ENCODE measurements at places on chromosomes 4 and X.

GRCh38 chrX:78548012-78548411 lies 111.1 kb downstream of the RTL3 start:
- no peak for DNase-seq

- DNase-seq = no peak
Measured at GRCh38 chr4:80075995-80076675, 3.1 kb upstream of the ANTXR2 start.

- DNase-seq = no peak
Measured at GRCh38 chr4:31343061-31343460, 622.9 kb downstream of the PCDH7 start.

DNA sequence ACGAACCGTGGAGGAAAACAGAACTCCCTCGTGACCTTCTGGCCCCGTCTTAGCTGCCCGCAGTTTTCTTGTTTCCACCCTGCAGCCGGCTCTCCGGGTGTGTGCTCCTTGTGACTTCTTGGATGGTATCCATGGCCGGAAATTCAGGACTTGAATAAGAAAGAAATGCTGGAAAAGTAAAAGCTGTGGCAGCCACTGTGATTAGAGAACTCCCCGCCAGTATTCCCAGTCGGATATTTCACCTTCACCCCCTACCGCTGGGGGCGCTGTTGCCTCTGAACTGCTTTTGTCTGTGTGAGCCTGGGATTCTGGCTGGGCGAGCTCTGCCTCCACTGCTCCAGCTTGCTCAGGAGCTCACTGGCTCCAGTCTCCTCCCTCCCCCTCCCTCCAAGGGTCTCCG lies 41.5 kb upstream of the CYP4V2 start:
- no peak for DNase-seq

GRCh38 chr4:45284400-45285085 lies 558.2 kb upstream of the GNPDA2 start:
- no peak for DNase-seq

DNA sequence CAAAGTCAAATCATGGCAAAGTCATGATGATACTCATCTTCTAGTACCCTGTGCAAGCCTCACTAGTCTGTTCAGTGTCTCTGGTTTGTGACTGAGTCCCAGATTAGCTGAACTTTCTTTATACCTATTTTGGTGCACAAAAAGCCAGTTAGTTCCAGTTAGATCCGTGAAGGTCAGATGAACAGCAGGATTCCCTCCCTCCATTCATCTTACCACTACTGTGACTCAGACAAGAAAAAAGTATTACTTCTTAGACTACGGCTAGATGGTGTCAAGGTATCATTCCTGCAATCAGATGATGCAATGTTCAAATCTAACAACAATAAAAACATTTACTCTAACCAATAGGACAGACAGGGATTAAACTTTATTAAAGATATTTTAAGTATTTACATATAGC lies 30.4 kb downstream of the ARHGEF6 start:
- DNase-seq = no peak

DNA sequence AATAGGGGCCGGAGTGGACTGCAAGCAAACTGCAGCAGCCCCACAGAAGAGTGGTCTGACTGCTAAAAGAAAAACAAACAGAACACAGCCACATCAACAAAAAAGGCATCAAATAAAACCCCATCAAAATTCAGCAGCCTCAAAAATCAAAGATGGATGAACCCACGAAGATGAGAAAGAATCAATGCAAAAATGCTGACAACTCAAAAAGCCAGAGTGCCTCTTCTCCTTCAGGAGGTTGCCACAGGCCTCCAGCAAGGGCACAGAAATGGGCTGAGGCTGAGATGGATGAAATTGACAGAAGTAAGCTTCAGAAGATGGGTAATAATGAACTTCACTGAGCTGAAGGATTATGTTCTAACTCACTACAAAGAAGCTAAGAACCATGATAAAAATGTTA lies 388.6 kb downstream of the PABPC4L start:
- no peak for DNase-seq

- no peak for DNase-seq
Measured at GRCh38 chrX:76029385-76029784, 143.5 kb upstream of the PBDC1 start.

DNA sequence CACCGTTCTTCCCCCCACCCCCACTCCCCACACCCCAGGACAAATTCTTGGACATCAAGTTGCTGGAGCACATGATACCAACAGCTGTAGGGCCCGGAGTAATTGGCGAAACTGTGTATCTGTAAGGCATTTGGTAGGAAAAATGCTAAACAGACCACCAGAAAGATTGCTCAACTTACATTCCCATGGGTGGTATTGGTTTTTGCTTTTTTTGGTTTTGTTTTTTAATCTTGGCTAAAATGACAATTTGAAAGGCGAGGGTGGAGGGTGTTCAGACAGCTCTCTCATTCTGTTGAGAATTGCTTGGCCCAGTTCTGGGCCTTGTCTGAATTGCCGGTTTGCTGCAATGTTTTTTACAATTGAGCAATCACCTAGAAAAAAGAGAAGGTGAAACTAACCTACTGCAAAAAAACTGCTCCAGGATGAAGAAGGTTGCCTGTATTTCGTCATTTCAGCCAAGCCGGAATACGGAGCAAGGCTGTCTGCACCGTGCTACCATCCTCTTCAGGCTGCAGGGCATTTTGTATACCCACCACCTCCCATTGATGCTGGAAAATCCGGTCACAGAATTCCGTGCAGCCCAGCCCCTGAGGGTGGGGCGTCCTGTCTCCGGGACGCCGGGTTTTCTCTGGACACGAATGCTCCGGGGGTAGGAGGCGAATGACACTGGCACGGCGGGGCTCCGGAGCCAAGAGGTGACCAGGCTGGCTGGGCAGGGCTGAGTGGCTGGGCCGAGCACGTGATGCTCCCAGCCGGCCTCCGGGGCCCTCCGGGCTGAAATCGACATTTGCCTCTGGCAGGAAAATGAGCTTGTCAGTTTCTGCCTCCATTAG lies at the start of gene CLCN4:
CLCN4 (plus strand) TSS at position 777 of the 833 bp plus-strand sequence. CDS start 28,058 bp downstream, outside the sequence.
- no peak for DNase-seq

DNA sequence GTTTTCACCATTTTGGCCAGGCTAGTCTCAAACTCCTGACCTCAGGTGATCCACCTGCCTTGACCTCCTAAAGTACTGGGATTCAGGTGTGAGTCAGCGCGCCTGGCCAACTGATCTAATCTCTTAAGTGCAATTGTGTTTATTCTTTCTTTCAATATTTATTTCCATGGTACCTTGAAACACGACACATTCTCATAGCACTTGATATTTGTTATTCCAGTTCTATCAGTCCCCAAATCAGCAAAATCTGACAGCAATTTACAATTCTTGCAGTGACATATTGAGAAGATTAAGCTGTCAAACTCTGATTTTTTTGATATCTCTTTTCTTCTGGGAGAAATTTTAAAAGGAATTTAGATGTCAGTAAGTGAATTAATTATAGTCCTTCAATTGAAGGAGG lies 218.1 kb upstream of the FAT4 start:
- DNase-seq = no peak

DNA sequence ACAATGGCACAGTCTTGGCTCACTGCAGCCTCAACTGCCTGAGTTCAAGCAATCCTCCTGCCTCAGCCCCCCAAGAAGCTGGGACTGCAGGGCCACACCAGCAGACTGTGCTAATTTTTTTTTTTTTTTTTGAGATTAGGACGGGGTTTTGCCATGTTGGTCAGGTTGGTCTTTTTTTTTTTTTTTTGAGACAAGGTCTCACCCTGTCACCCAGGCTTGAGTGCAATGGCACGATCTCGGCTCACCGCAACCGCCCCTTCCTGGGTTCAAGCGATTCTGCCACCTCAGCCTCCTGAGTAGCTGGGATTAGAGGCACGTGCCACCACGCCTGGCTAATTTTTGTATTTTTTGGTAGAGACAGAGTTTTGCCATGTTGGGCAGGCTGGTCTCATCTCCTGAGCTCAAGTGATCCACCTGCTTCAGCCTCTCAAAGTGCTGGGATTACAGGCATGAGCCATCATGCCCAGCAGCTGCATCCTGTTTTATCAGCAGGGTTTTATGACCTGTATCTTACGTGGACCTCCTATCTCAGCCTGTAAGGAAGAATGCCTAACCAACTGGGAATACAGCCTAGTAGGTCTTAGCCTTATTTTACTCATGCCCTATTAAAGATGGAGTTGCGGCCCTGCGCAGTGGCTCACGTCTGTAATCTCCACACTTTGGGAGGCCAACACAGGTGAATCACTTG lies 13.2 kb upstream of the MRPL1 start:
- DNase-seq = no peak

GRCh38 chr4:8538703-8539567 lies 41.3 kb upstream of the GPR78 start:
- no peak for DNase-seq

DNA sequence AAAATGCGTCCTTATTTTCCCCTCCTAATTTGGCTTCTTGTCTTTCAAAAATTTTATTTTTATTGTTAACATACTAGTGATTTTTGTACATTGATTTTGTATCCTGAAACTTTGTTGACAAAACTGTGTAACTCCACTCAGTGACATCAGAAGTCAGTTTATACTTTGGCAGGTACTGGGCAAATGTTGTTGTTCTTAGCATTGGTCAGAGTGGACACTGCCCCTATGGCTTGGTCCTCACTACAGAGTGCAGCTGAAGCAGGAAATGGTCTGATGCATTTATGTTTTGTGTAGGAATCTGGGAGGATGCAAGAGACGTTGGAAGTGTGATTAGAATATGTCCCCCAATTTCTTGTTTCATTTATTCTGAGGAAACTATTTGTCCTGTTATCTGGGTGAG lies 205.5 kb upstream of the CENPE start:
- no peak for DNase-seq

DNA sequence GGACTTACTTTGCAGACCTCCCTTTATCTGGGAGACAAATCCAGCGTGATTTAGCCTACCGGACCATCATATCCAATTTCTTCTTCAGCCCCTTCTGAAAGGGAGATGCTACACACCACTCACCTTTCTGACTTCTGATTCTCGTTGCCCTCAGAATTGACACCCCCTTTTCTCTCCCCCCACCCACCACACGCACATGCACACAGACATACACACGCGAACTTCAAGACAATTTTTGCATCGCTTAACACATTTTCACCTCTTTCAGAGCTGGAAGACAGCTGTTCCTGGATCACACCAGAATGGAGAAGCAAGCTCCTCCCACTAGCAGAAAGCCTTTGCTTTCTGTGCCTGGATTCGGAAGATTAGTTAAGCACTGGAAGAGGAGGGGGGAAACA lies 1.0 kb upstream of the SNCA start:
- no peak for DNase-seq

DNA sequence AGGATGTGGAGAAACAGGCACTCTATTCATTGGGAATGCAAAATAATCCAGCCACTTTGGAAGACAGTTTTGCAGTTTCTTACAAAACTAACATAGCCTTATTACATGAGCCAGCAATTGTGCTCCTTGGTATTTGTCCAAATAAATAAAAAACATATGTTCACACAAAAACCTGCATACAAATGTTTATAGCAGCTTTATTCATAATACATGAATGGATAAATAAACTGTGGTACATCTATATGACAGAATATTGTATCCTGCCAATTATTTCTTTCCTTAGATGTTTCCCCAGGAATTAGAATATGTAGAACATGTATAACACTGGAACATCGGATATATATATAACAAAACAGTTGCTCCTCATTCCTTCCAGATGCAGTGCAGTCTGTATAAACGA lies 57.7 kb upstream of the VEGFC start:
- no peak for DNase-seq

- DNase-seq = no peak
Measured at GRCh38 chr4:135368831-135369230, 1167.2 kb upstream of the PABPC4L start.
